Astrocyte (in vitro differentiated cells and primary cell): ENCODE measurements at places on chromosomes 4 and X.

DNA sequence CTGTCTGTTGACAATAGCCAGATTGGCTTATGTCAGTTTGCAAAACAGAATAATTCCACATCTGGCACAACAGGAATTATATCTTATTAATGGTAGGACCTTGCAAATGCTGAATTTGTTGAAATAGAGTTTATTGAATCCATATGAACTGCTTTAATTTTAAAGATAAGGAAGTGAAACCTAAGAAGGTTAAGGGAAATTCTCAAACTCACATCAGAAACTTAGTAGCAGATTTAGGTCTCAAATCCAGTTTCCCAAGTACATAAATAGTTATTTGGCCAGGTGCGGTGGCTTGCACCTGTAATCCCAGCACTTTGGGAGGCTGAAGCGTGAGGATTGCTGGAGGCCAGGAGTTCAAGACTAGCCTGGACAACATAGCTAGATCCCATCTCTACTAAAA lies 117.1 kb downstream of the HNRNPD start:
- DNase-seq, result no peak

DNA sequence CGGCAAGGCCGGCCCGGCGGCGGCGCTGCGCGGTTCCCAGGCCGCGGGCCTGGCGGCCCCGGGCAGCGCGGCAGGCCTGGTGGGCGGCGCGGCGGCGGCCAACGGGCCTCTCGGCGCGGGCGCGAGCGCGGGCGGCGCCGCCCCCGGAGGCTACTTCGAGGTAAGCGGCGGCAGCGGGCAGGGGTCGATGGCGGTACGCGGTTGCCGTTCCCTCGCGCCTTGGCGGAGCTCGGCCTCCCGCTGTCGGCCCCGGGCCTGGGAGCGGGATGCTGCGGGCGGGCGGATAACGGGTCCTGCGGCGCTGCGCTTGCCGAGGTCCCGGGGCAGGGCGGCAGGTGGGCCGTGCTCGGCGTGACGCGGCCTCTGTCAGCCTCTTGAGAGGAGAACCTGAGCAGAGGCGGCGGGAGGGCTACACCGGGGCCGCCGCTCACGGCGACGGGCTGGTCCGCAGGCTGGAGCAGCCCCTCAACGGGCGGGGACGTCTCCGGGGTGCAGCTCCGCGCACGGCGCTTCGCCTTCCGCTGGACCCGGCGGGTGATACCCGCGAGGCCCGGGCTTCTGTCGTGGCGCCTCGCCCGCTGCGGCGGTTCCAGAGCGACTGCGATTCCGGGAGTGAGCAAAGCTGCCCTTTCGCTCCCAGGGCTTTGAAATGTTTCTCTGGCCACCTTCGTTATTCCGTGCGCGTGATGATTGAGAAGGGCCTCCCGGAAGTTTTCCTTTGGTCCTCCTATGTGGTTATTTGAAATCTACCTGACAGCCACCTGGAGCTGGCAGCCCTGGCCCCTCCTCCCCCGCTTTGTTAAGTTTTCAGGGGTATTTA lies 774 bp downstream of the FAM193A start:
- DNase-seq, result peak; percentile 24

DNA sequence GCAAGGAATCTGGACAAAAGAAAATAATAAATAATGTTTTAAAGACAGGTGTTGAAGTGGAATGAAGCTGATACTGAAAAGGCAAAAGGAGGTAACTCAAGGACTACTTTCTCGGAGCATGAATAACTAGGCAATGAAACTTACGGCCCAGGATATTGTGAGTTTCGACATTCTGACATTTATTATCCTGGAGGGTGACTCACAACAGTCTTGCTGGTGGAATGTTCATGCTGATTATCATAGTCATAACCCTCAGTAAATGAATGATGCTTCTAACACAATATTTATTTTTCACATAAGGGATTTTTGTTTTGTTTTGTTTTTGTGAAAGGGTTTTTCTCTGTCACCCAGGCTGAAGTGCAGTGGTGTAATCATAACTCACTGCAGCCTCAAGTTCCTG lies 147.0 kb upstream of the HPGD start:
- DNase-seq, result peak; percentile 88

- no peak for DNase-seq
Measured at GRCh38 chr4:121758925-121759568, 5.9 kb downstream of the SMIM43 start.

DNA sequence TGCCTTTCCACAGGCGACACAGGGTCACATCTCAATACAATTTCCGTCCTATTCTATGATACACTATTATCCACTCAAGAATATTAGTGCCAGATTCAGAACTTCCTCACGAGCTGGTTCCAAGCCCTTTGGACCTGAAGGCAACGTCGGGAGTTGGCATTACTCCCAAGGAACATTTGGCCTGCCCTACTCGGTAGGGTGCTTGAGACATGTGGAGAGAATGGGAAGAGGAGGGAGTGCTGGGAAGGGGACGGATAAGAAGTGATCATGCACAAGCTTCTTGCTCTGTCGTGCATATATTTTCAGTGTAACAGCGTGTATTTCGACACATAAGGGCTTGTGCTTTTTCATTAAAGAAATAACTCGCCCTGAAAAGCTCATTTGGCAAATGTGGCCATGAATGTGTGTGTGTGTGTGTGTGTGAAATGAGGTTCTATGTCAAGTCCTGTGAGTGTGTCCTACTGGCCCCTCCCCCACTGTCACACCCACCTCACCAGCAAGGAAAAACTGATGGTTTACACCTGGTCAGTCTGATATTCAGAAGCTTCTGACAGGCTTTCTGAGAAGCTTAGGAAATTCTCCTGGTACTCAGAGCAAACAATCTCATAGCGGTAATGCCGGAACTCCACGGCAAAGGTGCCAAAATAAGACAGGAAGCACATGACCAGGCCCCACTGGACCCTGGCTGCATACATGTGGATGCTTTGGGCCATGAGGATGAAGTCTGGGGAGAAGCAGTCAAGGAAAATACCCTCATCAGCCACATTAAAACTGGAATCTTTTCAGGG lies 54.8 kb downstream of the ENOPH1 start:
- no peak for DNase-seq

GRCh38 chrX:19673375-19674040 lies 158.2 kb upstream of the MAP3K15 start:
- peak; percentile 93 for DNase-seq

DNA sequence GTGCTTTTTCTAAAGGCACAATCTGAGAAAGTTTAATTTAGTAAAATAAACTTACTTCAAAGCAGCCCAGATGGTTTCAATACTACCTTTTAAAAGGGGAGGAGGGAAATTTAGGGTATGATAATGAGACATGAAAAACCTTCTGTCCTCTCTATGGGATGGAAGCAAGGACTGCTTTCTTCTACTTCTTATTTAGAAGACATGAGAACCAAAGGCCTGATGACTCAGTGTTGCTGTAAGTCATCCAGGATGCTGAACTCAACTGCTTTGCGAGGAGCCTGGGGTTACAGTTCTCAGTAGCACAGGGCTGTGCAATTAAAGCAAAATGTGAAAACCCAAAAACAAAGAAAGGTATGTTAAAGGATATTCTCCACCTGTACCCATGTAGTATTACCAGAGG lies 140.8 kb upstream of the EDNRA start:
- DNase-seq, result peak; percentile 83

DNA sequence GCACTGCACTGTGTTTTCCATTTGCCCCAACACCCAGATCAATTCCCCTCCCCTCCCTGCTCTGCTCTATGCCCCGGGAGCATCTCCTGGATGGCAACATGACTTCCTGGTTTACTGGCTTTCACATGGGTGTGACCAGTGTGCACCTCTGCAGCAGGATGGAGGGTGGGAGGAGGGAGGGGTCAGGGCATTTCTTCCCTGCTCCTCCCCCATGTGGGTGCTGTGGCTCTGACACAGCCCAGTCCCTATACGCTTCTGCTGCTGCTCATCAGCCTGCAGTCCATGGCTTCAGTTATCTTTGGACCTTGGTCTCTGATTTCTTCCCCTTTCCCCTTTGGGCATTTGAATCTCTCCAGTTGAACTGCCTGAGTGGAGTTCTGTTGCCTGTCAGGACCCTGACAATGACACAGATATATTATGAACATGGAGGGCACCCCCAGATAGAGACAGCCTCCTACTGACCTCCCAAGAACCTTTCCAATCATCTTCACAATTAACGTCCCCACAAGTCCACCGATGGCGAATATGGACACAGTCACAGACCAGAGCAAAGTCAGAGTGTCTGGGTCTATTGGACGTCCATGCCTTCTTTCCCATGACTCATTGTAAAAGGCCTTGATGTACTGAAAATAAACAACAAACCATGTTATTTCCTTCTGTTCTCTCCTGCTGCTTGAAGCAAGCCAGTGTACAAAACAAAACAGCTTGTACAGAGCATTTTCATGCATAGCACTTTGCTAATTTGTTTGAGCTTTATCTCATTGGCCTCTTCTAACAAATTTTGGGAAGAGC lies 24.8 kb downstream of the SLC2A9 start:
- no peak for DNase-seq

DNA sequence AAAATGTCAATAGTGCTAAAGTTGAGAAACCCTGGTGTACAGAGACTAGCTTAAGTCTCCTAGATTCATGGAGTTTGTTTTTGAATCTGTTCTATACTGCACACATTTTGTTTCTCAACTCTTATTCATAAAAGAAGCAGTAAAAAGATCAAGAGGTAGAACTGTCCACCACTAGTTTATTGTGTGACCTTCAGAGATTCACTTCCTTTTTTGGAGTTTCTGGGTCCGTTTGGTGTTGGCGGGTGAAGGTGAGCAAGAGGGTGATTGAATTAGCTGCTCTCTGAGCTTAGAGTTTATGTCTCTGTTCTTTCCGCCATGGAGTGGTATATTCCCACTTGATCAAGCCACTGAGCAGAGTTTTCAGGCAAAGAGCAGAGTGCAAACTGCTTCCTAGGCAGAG lies 21.4 kb upstream of the PLAC1 start:
- DNase-seq, result no peak

DNA sequence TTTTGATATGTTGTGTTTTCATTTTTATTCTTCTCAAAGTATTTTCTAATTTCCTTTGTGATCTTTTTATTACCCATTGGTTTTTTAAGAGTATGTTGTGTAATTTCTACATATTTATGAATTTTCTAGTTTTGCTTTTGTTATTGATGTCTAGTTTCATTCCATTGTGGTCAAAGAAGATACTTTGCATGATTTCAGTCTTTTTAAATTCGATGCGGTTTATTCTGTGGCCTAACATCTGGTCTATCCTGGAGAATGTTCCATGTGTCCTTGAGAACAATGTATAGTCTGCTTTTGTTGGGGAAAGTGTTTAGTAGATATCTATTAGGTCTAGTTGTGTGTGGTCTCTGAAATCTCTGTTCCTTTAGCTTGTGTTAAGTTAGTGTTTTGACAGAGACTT lies 46.2 kb downstream of the PPEF1 start:
- no peak for DNase-seq

GRCh38 chr4:111678479-111678878 lies 466.8 kb upstream of the FAM241A start:
- DNase-seq, result peak; percentile 72

GRCh38 chr4:87530229-87530628 lies 1.1 kb upstream of the SPARCL1 start:
- DNase-seq, result no peak

GRCh38 chr4:185941461-185941860 lies 127.5 kb upstream of the TLR3 start:
- no peak for DNase-seq

DNA sequence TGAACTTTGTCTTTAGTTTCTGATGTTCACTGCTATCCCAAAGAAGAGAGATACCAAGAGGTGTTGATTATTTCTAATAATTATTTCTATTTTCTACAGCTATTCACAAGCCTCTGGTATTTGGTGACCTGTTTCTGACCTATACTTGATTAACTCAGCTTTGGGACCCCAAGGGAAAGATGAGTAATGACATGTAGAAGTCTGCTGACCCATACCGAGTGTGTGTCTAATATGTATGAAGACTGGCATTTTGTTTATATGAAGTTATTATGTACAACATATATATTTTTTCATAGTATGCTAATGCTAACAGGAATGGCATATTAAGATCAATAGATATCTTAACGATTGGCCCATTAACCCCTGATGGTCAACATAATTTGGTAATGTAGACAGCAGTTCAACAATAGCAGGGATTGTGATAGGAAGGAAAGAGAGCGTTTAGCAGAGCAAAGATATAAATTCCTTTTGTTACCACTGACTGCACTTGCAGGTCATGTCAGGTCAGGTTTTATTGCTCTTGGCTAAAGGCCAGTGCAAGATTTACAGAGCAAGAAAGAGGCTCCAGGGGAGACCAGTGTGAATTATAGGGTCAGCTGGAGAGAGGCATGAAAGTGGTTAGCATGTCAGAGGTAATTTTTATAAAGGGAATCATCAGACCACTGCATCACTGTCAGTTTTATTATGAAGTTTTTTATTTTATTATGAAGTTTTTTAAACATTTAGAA lies 94.7 kb upstream of the DIPK2B start:
- DNase-seq, result peak; percentile 53

- DNase-seq, result no peak
Measured at GRCh38 chrX:130108647-130109428, 1.5 kb downstream of the ELF4 start.

DNA sequence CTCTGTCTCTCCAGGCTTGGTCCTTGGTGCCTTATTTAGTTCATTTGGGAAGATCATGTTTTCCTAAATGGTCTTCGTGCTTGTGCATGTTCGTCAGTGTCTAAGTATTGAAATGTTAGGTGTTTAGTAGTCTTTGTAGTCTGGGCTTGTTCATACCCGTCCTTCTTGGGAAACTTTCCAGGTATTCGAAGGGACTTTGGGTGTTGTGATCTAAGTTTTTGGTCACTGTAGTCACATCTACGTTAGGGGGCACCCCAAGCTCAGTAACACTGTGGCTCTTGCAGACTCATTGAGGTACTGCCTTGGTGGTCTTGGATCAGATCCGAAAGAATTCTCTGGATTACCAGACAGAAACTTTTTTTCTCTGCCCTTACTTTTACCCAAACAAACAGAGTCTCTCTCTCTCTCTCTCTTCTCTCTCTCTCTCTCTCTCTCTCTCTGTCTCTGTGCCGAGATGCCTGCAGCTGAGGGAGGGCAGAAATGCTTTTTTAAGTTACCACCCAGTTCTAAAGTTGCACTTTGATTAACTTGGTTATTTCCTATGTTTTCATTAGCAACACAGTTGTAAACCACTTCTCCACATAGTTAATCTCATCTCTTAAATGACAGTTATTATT lies 67.6 kb upstream of the SLC7A3 start:
- peak; percentile 57 for DNase-seq

- peak; percentile 2 for DNase-seq
Measured at GRCh38 chr4:17577665-17578481, 875 bp downstream of the LAP3 start.

DNA sequence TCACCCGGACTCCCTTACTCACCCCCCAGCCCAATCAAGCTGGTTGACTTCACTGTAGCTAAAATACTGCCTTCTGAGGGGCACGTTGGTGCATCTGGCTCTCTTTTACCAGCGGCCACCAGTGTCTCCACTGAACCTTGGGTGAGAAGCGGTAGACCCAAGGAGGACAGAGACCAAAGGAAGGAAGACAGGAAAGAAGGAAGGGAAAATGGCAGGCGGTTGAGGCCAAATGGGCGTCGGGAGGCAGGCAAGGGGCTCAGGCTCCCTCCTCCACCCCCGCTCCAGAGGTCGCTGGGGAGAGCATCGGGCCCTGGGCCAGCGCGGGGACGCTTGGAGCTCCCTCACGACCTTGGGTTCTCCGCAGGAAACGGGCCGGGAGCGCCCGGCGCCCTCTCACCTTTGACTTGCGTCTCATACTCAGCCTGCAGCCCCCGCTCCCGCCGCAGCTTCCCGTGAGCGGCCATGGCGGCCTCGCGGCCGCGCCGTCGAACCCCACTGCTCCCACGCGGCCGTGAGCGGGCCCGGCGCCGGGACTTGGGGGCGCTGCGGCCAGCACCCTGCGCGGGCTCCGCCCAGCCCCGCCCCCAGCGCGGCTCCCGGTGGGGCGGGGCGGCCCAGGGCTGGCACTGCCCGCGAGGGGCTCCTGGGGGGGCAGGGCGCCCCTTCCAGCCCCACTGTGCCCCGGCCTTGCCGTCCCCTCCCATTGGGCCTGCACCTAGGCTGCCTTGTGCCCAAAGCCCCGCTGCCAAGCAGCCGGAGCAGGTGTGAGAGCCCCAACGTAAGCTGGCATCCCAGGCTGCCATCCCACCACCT lies at the start of gene ARHGAP4:
TSS of gene ARHGAP4 (minus strand) at position 526 of the 813 bp plus-strand sequence. CDS start at position 464, 62 bp downstream.
- no peak for DNase-seq
